Lung (tissue), 17 donors: ENCODE measurements at places on chromosomes 3 and 15. TPM values are rescaled to one million over a fixed set of nuclear protein-coding genes. Genes with fewer than 3 reads are reported as not detected.

GRCh38 chr3:194598771-194599557, 34.3 kb downstream of the TMEM44 start:
- H3K4me1 ChIP-seq, result no peaks in the 10 kb centered on the region
- H3K27ac ChIP-seq, result no peak overlapping the region
- no peak overlapping the region for H3K4me3 ChIP-seq
- H3K27me3 ChIP-seq, result no peaks in the 10 kb centered on the region

DNA sequence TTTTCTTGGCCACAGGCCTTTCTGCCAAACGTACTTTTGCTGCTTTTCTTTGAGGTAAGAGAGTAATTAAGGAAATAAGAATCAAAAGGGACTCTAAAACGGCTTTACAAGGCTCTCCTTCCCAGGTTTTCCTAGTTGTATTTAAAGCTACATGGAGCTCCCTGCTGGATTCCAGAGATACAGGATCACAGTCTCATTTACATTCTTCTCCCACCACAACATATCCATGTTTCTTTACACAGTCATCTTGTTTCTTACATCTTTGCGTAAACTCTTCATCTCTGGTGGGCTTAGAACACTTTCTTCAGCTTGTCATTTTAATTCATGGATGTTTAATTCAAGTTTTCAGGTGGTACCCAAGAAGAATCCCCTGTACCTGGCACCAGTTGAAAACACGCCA, 117.6 kb upstream of the BFSP2 start:
- H3K4me3 ChIP-seq, result no peak overlapping the region
- no peak overlapping the region for H3K27ac ChIP-seq
- no peaks in the 10 kb centered on the region for H3K27me3 ChIP-seq

- H3K4me3 ChIP-seq, result no peak overlapping the region
- H3K4me1 ChIP-seq, result no peaks in the 10 kb centered on the region
- H3K36me3 ChIP-seq, result no peaks in the 10 kb centered on the region
- DNase-seq, result no peak
- H3K27me3 ChIP-seq, result no peaks in the 10 kb centered on the region
Observed at GRCh38 chr15:88641959-88642452, 3.2 kb downstream of the ISG20 start.

- H3K4me1 ChIP-seq, result no peaks in the 10 kb centered on the region
- peaks cover 25% of the 10 kb centered on the region for H3K36me3 ChIP-seq
- H3K27me3 ChIP-seq, result no peaks in the 10 kb centered on the region
- no peak for DNase-seq
Observed at GRCh38 chr3:38232701-38233100, 32.9 kb upstream of the SLC22A13 start.

GRCh38 chr15:33040496-33040895, 154.0 kb downstream of the FMN1 start:
- H3K27ac ChIP-seq, result no peak overlapping the region
- no peak overlapping the region for H3K4me3 ChIP-seq
- DNase-seq, result no peak
- no peaks in the 10 kb centered on the region for H3K27me3 ChIP-seq
- H3K36me3 ChIP-seq, result no peaks in the 10 kb centered on the region
- no peaks in the 10 kb centered on the region for H3K4me1 ChIP-seq

DNA sequence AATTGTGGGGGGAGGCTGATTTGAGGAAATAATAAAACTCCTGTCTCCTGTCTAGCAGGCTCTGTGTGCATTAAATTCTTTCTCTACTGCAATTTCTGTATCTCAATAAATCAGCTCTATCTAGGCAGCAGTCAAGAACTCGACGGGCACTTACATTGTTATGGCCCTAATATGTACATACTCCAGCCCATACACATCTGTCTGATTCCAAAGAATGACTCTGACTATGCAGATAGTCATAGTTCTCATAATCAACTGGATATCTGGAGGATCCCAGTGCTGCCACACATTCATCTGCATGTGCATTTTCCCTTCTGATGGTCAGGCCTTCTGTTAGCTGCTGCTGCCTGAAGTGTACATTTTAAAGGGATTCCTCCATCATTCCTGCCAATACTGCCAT, 114.6 kb downstream of the GABRB3 start:
- H3K36me3 ChIP-seq, result no peaks in the 10 kb centered on the region
- H3K4me3 ChIP-seq, result no peak overlapping the region
- H3K27me3 ChIP-seq, result no peaks in the 10 kb centered on the region

The MESP1 gene
- 3.1 TPM for total RNA-seq

The CNTN4 gene
- total RNA-seq, result 8.9 TPM

The HEMK1 gene
- total RNA-seq, result 17.3 TPM

The PSTPIP1 gene
- total RNA-seq, result 12.4 TPM

The POPDC2 gene
- 3.0 TPM for total RNA-seq
